Natural killer cell treated with Interleukin-12 subunit alpha and Interleukin-12 subunit beta and Interleukin-15 and Interleukin-18, amount 100 ng/mL, for 72 hours (primary cell): ENCODE measurements at places on chromosomes 5 and 9. TPM values are rescaled to one million over a fixed set of nuclear protein-coding genes. Genes with fewer than 3 reads are reported as not detected.
A peak's percentile ranks its signal among the peaks of the same experiment; 100 is the strongest.

Gene IFNA2
- total RNA-seq, result not detected

Gene TRIM36
- 0.33 TPM for total RNA-seq

Gene LRRC14B
- not detected for total RNA-seq

DNA sequence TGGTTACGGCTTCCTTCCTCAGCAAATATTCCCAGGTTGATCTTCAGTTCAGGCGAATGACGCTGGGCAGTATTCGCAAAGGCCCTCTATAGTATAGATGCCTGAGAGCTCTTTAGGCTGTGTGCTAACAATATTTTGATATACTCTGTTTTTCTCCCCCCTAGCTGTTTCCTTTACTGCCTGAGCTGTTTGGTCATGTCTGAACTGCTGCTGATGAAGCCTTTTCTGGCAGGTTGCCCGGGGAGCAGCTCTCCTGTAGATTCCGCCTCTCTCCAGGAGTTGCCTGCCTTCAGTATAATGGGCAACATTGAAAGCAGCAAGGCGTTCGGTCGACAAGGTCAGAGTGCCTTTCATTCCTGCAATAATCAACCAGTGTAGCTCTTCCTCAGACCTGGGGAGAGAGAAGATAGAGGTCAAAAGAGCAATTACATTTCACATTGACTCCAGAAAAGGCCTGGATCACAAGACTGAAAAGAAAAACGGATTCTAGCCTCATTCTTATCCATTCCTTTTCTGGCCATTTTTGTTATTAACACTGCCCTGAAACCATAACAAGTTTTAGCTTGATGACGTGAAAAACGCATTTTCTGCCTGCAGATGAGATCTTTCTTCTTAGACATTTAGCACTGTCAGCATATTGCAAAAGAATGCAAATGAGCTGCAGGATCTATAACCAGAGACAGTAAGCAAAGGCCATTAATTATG, 60.1 kb upstream of the ZNF608 start:
- no peak for DNase-seq
- H3K36me3 ChIP-seq, result no peaks in the 10 kb centered on the region
- no peak overlapping the region for H3K4me3 ChIP-seq
- no peak overlapping the region for H3K27ac ChIP-seq

DNA sequence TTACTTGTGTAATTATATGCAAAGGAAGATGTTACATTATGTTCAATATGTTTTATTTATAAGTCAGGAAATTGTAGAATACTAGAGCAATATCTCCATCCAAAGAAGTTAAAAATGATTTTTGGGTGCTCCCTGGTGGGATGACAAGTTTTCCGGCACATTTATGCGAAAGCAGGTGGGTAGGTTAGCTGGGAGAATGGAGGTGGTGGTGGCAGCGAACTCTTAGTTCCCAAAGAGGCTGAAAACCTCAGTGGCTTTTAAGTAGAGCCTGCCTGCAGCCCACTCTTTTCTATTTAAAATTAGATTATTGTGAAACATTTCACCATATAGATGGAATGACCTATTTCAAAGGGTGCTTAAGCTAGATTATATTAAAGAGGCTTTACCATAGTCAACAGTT, 51.8 kb downstream of the ANKRD33B start:
- H3K4me1 ChIP-seq, result peaks cover 4% of the 10 kb centered on the region
- no peak for DNase-seq
- H3K36me3 ChIP-seq, result no peaks in the 10 kb centered on the region
- H3K27ac ChIP-seq, result no peak overlapping the region
- H3K4me3 ChIP-seq, result no peak overlapping the region

DNA sequence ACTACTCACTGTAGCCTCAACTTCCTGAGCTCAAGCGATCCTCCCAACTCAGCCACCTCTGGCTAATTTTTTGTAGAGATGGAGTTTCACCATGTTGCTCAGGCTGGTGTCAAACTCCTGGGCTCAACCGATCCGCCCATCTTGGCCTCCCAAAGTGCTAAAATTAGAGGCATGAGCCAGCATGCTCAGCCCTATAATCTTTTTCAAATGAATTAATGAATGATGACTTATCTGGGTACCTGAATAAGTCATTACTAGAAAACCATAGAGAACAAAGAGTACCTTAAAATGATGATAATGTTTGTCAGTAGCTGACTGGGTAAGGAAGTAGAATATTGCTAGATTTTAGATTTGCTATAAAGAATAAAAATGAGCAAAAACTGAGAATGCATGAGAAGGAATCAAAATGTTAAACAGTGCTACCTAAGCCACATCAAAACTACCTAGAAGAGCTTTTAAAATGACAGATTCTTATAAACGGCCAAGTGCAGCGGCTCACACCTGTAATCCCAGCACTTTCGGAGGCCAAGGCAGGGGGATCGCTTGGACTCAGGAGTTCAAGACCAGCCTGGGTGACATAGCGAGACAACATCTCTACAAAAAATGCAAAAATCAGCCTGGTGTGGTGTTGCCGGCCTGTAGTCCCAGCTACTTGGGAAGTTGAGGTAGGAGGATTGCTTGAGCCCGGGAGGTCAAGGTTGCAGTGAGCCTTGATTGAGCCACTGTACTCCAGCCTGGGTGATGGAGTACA, 13.6 kb downstream of the FNBP1 start:
- H3K36me3 ChIP-seq, result no peaks in the 10 kb centered on the region
- H3K27me3 ChIP-seq, result no peaks in the 10 kb centered on the region
- no peak for DNase-seq
- H3K27ac ChIP-seq, result peak overlapping the region; percentile 100
- peak overlapping the region; percentile 83 for H3K4me3 ChIP-seq

DNA sequence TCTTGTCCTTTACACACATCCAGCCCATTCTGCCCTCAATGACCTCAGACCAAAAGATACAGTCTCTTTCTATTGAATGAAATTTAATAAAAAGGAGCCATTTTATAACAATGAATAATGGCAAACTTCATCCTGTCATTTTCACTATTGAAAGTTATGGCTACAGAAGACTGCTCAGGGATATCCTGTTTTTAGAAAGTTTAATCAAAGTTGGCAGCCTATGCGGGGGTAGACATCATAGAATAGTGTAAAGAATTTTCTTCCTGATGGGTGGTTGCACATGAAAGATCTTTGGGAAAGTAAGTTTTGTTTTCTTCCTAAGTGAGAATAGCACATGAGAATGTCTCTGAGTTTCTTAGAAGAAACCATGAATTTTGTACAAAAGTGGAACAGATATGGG, 670.4 kb upstream of the CDH6 start:
- H3K27me3 ChIP-seq, result no peaks in the 10 kb centered on the region
- H3K27ac ChIP-seq, result no peak overlapping the region
- H3K4me1 ChIP-seq, result no peaks in the 10 kb centered on the region
- no peaks in the 10 kb centered on the region for H3K36me3 ChIP-seq

- peak overlapping the region; percentile 89 for H3K4me3 ChIP-seq
- DNase-seq, result no peak
- H3K4me1 ChIP-seq, result peaks cover 37% of the 10 kb centered on the region
- H3K27me3 ChIP-seq, result no peaks in the 10 kb centered on the region
- H3K36me3 ChIP-seq, result no peaks in the 10 kb centered on the region
Measured at GRCh38 chr5:41870627-41871048, 413 bp upstream of the OXCT1 start.

GRCh38 chr5:93039888-93040287, 541.1 kb downstream of the NR2F1-AS1 start:
- H3K36me3 ChIP-seq, result no peaks in the 10 kb centered on the region
- H3K27me3 ChIP-seq, result no peaks in the 10 kb centered on the region
- no peaks in the 10 kb centered on the region for H3K4me1 ChIP-seq
- H3K27ac ChIP-seq, result no peak overlapping the region
- no peak for DNase-seq

- DNase-seq, result no peak
- no peaks in the 10 kb centered on the region for H3K36me3 ChIP-seq
- no peaks in the 10 kb centered on the region for H3K27me3 ChIP-seq
- no peak overlapping the region for H3K4me3 ChIP-seq
- H3K4me1 ChIP-seq, result peaks cover 9% of the 10 kb centered on the region
- peak overlapping the region; percentile 82 for H3K27ac ChIP-seq
Measured at GRCh38 chr9:124975131-124975530, 34.2 kb upstream of the GOLGA1 start.

DNA sequence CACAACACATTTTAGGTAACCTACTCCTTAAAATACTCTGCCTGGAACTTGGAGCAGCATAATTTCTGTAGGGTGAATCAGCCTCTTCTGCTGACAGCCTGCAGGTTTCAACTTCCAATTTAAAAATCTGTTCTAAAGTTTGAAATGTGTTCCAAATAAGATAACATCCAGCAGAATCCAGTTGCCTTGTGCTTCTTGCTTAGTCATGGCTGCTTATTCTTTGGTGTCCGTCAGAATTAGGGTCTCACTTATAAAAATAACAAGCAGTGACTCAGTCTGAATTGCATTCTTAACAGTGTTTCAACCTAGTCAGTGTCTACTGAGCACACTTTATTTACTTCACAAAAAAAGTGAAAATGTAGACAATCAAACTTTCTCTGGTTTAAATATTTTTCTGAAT, 3.7 kb downstream of the CDH6 start:
- no peak for DNase-seq
- H3K4me3 ChIP-seq, result no peak overlapping the region
- no peak overlapping the region for H3K27ac ChIP-seq
- peaks cover 9% of the 10 kb centered on the region for H3K36me3 ChIP-seq
- H3K4me1 ChIP-seq, result peaks cover 3% of the 10 kb centered on the region

GRCh38 chr5:132022737-132023136, 11.3 kb upstream of the ACSL6 start:
- peaks cover 37% of the 10 kb centered on the region for H3K4me1 ChIP-seq
- no peaks in the 10 kb centered on the region for H3K36me3 ChIP-seq
- H3K27ac ChIP-seq, result peak overlapping the region; percentile 13
- DNase-seq, result no peak
- no peak overlapping the region for H3K4me3 ChIP-seq

- no peak overlapping the region for H3K27ac ChIP-seq
- DNase-seq, result no peak
- H3K27me3 ChIP-seq, result no peaks in the 10 kb centered on the region
- peaks cover 46% of the 10 kb centered on the region for H3K4me1 ChIP-seq
Measured at GRCh38 chr9:126331964-126332748, 5.5 kb downstream of the MVB12B start.

- no peak overlapping the region for H3K27ac ChIP-seq
- H3K27me3 ChIP-seq, result no peaks in the 10 kb centered on the region
- H3K36me3 ChIP-seq, result peaks cover 6% of the 10 kb centered on the region
- no peak overlapping the region for H3K4me3 ChIP-seq
- H3K4me1 ChIP-seq, result peaks cover 13% of the 10 kb centered on the region
- no peak for DNase-seq
Measured at GRCh38 chr5:157816682-157817386, 42.1 kb downstream of the CLINT1 start.

DNA sequence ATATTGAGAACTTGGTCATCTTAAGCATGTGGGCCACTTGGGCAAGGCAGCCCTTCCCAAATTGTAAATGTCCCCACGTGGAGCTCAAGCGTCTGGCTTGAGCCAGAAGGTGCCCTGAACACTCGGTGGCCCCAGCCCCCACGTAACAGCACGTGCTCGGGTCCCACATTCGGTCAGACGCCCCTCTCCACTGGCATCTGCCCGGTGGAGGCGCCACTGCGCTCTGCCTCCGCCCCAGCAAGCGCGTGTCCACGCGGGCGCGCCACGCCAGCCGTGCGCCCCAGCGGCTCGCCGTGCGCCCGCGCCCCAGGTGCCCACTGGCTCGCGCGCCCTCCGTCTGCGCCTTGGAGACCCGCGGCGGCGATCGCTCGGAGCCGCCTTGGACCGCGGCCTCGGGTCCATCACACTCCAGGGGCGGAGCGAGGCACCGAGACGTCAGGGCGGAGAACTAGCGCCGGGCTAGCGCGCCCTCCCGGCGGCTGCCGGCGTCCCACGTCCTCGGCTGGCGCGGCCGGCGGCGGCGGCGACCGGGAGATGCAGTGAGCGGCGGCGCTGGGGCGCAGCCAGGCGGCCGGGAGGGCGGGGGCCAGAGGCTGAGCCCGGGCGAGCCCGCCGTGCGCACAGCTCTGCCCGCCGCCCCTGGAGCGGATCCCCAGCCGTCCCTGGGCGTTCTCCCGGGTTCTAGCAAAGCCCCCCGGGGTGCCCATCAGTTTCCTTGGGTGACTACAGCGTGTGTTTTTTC, at the start of gene PALM2AKAP2:
Gene PALM2AKAP2 (plus strand): TSS at position 488 of the 742 bp plus-strand sequence. CDS start 291 bp downstream, outside the sequence.
- no peaks in the 10 kb centered on the region for H3K4me1 ChIP-seq
- no peaks in the 10 kb centered on the region for H3K36me3 ChIP-seq
- H3K27ac ChIP-seq, result no peak within 1 kb of the TSS
- H3K4me3 ChIP-seq, result no peak within 1 kb of the TSS
- no peak for DNase-seq

- H3K27ac ChIP-seq, result peak overlapping the region; percentile 68
- H3K4me3 ChIP-seq, result peak overlapping the region; percentile 84
- H3K27me3 ChIP-seq, result peaks cover 1% of the 10 kb centered on the region
- H3K4me1 ChIP-seq, result peaks cover 15% of the 10 kb centered on the region
- no peak for DNase-seq
Measured at GRCh38 chr9:677461-678097, 163.9 kb upstream of the DMRT1 start.
